Fibroblast of skin of back (primary cell): ENCODE measurements at places on chromosomes 4 and X.

GRCh38 chr4:187103351-187103750 lies 379.7 kb upstream of the FAT1 start:
- no peak for DNase-seq

DNA sequence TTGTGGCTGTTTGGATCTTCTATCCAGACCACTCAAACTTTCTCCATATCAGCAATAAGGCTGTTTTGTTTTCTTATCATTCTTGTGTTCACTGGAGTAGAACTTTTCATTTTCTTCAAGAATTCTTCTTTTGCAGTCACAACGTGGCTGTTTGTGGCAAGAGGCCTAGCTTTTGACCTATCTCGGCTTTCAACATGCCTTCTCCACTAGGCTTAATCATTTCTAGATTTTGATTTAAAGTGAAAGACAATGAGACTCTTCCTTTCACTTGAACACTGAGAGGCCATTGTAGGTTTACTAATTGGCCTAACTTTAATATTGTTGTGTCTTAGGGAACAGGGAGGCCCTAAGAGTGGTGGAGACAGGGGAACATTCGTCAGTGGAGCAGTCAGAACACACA lies 19.1 kb downstream of the FGF2 start:
- DNase-seq = no peak

GRCh38 chrX:48573690-48574269 lies 504 bp upstream of the RBM3 start:
- no peak for DNase-seq

GRCh38 chr4:116520886-116521285 lies 564.5 kb downstream of the TRAM1L1 start:
- no peak for DNase-seq

GRCh38 chrX:48890934-48891401 lies 6.6 kb downstream of the TIMM17B start:
- DNase-seq = no peak

DNA sequence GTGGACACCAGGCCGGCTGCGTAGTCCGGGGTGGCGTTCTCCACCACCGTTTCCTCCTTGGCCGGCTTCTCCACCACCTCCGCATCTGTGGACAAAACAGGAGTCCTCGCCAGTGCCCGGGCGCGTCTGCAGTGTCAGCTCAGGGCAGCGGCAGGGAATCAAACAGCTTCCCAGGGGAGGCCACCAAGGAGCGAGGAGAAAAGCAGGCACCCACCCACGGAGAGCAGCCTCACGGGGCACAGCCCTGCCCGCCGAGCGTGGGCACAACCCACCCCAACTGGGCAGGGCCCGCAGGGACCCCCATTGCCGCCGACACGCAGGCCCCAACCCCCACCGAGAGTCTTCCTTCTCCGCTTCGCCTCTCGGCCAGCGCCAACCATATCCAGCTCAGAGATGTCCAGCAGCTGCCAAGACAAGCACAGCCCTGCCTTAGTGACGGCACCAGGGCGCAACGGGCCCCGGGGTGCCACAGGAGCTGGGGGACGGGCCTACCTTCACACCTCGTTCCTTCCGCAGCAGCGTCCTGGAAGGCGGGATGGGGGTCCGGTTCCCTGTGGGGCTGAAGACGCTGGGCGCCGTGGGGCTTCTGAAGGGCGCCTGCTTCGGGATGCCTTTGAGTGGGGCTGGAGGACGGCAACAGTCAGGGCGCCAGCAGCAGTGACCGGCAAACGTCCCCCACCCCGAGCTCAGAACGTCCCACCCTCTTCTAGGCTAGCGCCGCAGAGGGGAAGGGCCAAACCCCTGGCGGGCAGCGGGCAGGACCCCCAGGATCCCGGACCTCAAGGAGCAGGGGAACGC lies 22.8 kb downstream of the NELFA start:
- DNase-seq = no peak

GRCh38 chr4:84852081-84852480 lies 114.4 kb downstream of the WDFY3 start:
- DNase-seq = no peak

GRCh38 chrX:154307202-154307601 lies 11.6 kb downstream of the TKTL1 start:
- DNase-seq = no peak

- no peak for DNase-seq
Observed at GRCh38 chrX:131861088-131861787, 161.9 kb upstream of the STK26 start.
